ENCODE measurements at places on chromosomes 4 and X.

- no peak for DNase-seq
Measured at GRCh38 chrX:10195947-10196346, 39.2 kb downstream of the CLCN4 start.

- no peak for DNase-seq
Measured at GRCh38 chr4:53183754-53184153, 182.1 kb downstream of the SCFD2 start.

GRCh38 chr4:75698162-75698962 is 25.2 kb upstream of the G3BP2 start:
- DNase-seq = no peak

- DNase-seq = no peak
Measured at GRCh38 chrX:29617276-29617675, 598.1 kb upstream of the MAGEB2 start.

- no peak for DNase-seq
Measured at GRCh38 chr4:66516940-66517339, 846.7 kb upstream of the EPHA5 start.

GRCh38 chr4:148239494-148239985 is 202.7 kb downstream of the NR3C2 start:
- DNase-seq = no peak

GRCh38 chrX:106955004-106955772 is 35.0 kb downstream of the CLDN2 start:
- no peak for DNase-seq

DNA sequence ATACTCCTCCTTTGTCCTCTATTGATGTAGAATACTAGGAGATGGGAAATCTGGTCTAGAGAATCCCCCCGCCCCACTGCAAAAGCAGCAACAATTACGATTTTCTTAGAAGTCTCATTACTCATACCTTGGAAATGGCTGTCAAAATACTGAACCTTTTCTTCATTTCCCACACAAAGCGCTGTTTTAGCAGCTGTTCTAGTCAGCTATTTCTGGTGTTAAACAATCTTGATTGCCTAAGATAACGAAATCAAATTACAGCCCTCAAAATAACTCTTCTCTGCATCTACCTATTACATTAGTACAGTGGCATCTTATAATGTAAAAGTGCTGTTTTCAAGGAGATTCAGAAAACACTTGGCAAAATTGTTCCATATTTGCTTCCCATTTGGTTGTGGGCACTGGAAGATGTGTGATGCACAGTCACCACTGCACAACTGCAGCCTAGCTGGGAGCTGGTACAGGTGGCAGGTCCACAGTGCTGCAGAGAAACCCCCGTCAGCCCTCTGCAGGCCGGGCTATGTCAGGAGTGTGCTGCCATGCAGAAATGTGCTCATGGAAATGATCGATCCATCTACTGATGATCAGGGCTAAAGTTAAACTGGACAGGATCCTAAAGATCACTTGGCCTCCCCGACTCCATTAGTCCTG is 50.4 kb downstream of the TBC1D9 start:
- peak; percentile 56 for DNase-seq

GRCh38 chrX:12325171-12325570 is 186.9 kb downstream of the FRMPD4 start:
- DNase-seq = no peak

DNA sequence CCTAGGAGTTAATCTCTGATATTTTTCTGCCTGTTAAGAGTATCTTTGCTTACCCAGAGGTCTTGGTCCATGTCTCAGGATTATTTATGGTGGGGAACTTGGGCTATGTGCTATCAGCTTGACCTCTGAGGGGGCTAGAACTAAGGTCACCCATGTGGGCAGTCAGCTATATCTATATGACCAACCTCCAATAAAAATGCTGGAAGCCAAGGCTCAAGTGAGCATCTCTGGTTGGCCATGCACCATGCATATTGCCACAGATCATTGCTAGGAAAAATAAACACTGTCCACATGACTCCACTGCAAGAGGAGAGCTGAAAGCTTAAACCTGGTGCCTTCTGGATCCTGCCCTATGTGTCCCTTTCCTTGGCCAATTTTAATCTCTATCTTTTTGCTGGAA is 196.5 kb upstream of the SLC7A11 start:
- no peak for DNase-seq

DNA sequence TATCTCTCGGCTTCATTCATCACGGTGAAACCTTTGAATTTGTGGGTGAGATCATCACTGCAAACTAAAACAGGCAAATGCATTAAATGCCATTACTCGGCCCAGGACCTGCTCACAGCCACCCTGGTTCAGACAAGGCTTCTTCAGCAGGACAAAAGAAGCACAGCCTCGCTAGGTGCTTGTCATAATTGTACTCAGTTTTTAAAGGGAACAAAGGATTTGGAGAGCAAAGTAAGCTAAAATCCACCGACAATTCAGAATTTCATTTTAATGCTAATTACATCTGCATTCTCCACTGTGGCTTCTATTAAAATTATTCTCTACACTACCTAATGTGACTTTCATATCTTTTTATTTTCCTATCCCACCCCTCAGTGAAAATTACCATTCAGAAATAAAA is 57.0 kb downstream of the PCYT1B start:
- DNase-seq = no peak

DNA sequence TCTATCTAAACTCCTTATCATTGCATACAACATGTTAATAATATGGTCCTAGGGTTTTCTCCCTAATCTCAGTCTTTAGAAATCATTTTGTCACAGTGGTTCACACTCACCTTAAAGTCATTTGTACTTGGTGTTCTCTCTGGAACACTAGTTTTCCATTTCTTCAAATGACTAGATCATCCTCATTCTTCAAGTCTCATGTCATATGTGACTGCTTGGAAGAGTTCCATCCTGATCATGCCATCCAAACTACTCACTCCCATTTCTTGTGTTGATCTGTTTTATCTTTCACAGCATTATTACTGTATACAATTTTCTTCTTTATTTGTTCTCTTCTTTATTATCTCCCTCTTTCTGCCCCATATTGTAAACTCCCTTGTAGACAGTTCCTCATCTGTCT is 66.5 kb downstream of the HTR2C start:
- DNase-seq = no peak

All from putamen (tissue), 1 donor.